ENCODE measurements at places on chromosomes 4 and X.

DNA sequence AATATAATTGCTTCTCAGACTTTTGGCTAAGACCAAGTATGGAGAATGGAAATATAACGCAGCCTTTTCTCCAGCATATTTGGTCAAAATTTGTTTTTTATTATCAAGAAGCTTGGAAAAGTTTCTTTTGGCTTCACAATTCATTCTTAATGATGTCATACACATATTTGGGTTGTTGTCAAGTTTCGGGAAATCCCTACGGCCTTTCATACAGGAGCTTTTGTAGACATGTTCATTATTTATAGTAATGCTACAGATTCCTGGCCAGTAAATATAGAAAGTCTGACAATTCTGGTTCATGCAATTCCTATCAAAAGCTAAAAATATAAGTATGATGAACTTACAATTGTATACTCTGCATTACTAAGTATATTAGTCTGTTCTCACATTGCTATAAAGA, 112.9 kb downstream of the IRF2 start:
- DNase-seq = no peak

DNA sequence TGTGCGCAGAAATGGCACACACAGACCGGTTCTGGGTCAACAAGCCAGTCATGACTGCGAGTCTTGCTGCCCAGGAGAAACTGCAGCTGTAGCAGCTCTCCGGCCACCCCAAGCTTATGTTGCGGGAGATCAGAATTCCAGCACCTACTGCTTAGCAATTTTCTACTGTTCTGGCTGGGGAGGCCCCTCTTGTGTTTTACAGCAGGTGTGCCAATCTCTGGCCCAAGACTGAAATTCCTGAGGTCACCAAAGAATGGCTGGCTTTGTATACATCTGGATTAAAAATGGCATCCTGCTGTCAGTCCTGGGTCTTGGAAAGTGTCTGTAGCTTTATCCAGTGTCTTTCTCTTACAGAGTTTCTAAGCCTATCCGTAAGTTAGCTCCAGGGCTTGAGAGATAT, 68.9 kb upstream of the TRAM1L1 start:
- DNase-seq = no peak

DNA sequence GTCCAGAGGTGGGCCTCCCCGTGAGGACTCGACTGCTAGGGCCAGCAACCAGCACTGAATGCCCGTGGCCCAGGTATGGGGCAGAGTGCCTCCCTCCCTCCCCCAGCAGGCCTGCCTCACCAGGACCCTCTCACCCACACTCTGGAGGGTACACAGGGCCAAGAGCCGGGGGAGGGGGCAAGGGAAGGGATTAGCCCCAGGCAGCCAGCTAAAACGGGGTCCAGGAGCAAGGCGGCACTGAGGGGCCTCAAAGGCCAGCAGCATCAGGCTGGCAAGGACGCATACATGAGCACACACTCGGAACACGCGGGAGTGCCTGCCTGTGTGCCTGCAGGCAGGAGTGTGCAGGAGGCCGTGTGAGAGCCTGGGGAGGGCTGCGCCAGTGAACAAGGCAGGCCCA, 18.3 kb upstream of the DUSP9 start:
- DNase-seq = no peak

GRCh38 chrX:64427281-64427680, 32.0 kb upstream of the MTMR8 start:
- DNase-seq = no peak

DNA sequence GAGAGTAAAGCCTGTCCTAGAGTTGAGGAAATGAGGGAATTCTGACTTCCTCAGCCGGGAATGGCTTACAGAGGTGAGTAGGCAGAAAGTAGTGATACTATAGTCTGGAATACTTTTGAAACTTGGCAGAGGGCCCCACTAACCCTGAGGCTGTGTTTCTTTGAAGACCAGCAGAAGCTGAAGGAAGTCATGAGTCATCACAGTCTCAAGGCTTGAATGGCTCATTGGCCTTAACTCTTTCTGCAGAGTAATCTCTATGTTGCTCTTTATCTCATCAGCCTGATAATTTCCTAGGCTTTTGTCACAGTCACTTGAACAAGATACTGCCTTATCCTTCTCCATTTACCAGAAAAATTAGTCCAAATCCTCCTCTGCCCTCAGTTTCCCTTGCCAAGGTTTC, 80.8 kb downstream of the ANKRD50 start:
- no peak for DNase-seq

- DNase-seq = no peak
Observed at GRCh38 chr4:183610033-183610432, 49.0 kb downstream of the RWDD4 start.

DNA sequence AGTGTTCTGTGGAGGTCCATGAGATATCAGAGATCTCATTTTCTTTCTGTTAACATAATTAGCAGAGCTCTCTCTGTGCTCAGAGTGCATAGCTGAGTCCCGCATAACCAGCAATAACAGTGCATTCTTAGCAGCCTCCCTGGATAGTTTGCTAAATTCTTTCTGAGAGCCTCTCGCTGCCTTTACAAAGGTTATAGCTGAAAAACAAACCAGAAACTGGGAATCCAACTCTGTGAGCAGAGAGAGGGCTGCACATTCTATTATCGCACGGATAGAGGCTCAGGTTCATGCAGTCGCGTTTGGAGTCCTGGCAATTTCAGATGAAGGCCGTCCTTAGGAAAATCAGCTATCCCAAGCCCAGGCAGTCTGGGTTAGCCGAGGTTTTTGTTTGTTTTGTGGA, 1.2 kb downstream of the ENPP6 start:
- DNase-seq = no peak

- no peak for DNase-seq
Observed at GRCh38 chrX:11759172-11759460, 1.1 kb downstream of the MSL3 start.

GRCh38 chr4:152500800-152501434, 35.0 kb downstream of the FBXW7 start:
- DNase-seq = no peak

DNA sequence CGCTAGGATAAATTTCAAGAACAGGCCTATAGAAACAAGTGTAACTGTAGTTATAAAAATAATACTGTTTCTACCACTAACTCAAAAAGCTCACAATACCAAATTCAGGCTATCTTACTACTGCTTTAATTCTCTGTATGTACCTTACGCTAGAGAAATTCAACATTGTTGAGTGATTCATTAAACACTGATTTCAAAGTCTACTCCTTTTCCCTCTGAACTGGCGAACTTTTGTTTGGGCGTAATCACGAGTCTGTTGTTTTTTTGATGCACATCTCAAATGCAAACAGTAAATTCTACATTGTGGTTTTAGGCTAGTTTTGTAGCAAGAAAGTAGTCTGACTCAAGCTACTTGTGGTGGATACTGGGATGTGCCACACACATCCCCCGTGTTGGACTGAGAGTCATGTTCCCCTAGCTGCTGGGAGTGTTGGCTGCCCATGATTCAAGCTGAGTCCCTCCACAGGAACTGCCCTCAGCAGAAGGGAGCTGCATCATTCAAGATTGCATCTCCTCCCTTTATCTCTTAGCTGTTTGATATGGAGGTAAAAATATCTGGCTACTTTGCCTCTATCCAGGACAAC, 406.1 kb downstream of the RAPGEF2 start:
- no peak for DNase-seq

GRCh38 chrX:9516635-9517034, 51.8 kb downstream of the TBL1X start:
- DNase-seq = no peak

Data from GM19239 (cell line).